ENCODE measurements at places on chromosomes 2 and 18. TPM values are rescaled to one million over a fixed set of nuclear protein-coding genes. Genes with fewer than 3 reads are reported as not detected.

The ALPG gene
- not detected for total RNA-seq

The CLIP4 gene
- 54.0 TPM for total RNA-seq

The KCNJ13 gene
- not detected for total RNA-seq

The FBXO41 gene
- total RNA-seq: 6.1 TPM

The SSB gene
- total RNA-seq: 65.9 TPM

The SLC8A1 gene
- total RNA-seq: 31.2 TPM

The SNORC gene
- 0.41 TPM for total RNA-seq

The CD207 gene
- total RNA-seq: 0.27 TPM

The DSEL gene
- total RNA-seq: 38.5 TPM

The KLHL30 gene
- 18.3 TPM for total RNA-seq
